ENCODE measurements at places on chromosomes 4 and X.

GRCh38 chr4:144556636-144557035, 89.3 kb upstream of the HHIP start:
- no peak for DNase-seq

GRCh38 chr4:148445860-148446330, 3.7 kb upstream of the NR3C2 start:
- no peak for DNase-seq

DNA sequence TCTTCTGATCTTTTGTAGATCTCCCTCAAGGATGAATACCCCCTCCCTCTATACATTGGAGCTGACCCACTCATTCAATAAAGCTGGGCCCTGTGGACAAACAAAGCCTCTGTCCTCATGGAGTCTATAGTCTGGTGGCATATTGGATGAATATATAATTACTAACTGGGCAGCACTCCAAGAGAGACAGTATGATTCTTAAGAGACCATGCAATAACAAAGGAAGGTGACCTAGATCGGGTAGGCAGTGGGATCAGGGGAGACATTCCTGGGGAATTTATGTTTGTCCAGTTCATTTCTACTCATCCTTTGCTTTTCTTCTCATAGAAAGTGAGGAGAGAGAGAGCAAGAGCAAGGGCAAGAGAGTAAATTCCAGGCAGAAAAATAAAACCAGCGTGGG, 23.5 kb upstream of the CXCL13 start:
- DNase-seq: no peak

DNA sequence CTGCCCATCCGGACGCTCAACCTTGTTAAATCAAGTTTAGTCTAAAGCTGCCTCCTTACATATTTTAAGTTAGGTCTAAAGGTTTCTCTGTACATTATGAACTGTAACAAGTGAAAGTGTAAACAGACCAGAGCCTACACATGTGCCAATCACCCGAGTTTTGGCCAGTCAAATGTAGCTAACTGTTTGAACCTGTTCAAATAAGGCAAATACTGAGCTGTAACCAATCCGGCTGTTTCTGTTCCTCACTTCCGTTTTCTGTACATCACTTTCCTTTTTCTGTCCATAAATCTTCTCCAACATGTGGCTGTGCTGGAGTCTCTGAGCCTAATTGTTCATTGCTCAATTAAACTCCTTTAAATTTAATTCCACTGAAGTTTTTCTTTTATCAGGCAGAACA, 113.3 kb upstream of the SHISA3 start:
- DNase-seq: no peak

DNA sequence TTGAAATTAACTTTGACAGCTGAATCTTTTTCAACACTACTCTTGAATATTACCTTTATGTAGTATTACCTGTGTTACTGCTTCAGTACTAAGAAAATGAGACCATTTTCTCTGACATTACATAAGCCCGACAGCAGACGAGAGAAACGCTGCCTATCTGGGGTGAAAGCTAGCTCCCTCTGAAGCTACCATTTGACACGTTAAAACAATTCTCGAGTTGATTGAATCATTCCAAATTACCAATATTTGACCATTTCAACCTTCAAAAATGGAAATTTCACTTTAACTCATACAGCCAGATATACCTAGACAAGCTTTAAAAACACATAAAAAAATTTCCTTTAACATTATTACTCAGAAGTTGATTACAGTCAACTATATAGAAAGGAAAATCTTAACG, 836 bp downstream of the GPM6A start:
- DNase-seq: no peak

DNA sequence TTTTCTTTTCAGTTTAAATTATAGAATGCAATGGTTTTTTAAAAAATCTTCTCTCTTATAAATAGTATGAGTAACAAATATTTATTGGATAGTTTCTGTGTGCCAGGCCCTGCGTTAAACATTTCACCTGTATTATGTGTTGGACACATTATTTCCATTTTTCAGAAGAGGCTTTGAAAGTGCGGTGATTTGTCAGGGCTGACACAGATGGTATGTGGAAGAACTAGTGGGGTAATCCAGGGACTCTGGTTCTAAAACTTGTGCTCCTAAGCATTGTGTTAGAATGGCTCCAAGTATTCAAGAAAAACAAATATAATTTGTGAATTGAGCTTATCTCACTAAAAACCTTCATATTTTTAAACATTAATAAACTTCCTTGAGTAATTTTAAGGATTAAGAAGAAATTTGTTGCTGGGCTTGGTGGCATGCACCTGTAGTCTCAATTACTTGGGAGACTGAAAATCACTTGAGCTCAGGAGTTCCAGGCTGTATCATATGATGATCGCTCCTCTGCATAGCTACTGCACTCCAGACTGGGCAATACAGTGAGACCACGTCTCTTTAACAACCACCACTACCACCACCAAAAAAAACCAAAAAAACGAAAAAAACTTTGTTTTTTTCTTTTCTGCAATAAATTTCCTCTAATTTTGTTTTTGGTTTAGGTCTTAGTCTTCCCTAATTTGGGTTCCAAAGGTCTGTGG, 40.0 kb downstream of the RAPGEF2 start:
- DNase-seq: peak; percentile 23
